ENCODE measurements at places on chromosomes 5 and 9.

- DNase-seq: no peak
These were observed 466.1 kb downstream of the SPATA31D1 start for GRCh38 chr9:82454509-82455190.

- no peak for DNase-seq
These were observed 297.3 kb downstream of the NR3C1 start for GRCh38 chr5:143106174-143106573.

GRCh38 chr9:761793-762560, 79.5 kb upstream of the DMRT1 start:
- no peak for DNase-seq

- no peak for DNase-seq
These were observed 120.1 kb upstream of the ZNF608 start for GRCh38 chr5:124866355-124867136.

All from DMS79 (cell line).